HuH-7 (cell line): ENCODE measurements at places on chromosomes 13 and 19.
A peak's percentile ranks its signal among the peaks of the same experiment; 100 is the strongest.

DNA sequence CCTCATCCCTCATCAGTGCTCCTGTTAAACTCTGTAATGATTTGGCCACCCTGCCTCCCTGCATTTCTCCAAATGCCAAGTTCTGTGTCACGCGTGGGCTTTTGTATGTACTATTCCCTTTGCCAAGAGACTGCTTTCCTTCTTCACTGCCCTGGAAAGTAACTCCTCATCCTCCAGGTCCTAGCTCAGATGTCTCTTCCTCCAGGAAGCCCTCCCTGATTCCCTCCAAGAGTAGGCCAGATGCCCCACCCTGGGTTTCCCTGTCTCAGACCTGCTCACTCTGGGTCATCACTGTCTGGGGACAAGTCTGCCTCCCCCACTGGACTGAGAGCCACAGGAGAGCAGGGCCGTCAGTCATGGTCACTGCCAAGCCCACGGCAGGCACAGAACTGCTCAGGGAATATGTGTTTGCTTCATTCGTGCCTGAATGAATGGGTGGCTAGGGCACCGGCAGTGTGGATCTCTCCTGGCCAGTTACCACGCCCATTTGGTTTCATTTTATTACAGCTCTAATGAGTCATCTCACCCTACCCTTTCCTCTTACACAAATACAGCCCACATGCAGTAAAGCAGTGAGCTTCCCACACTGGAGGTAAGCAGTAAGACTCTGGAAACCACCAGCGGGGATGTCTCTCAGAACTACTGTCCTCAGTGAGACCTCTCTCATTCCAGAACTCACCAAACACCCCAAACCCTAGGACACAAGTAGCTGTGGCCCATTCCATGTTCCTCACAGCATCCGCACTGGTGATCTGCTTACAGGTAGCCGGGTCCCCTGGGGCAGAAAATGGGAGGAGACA, 12.1 kb upstream of the GPR4 start:
- peak; percentile 80 for DNase-seq

DNA sequence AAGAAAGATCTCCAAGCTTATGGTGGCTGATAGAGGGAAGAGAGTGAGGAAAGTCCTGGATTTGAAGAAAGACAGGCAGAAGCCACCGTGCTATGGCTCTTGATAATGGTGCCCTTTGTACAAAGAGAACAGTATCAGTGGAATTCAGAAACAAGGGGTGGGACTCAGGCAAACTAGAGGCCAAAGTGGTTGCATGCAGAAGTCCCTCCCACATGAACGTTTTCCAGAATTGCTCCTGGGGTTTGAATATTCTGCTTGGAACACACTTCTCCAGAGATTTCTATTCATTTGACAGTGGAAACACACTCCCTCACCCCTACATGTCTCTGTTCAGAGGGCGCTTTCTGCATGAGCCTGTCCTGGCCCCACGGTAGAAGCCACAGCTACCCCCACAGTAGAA, 10.1 kb upstream of the MBNL2 start:
- DNase-seq, result no peak

- no peak for DNase-seq
These were observed 147.4 kb downstream of the PDS5B start for GRCh38 chr13:32733690-32734089.

DNA sequence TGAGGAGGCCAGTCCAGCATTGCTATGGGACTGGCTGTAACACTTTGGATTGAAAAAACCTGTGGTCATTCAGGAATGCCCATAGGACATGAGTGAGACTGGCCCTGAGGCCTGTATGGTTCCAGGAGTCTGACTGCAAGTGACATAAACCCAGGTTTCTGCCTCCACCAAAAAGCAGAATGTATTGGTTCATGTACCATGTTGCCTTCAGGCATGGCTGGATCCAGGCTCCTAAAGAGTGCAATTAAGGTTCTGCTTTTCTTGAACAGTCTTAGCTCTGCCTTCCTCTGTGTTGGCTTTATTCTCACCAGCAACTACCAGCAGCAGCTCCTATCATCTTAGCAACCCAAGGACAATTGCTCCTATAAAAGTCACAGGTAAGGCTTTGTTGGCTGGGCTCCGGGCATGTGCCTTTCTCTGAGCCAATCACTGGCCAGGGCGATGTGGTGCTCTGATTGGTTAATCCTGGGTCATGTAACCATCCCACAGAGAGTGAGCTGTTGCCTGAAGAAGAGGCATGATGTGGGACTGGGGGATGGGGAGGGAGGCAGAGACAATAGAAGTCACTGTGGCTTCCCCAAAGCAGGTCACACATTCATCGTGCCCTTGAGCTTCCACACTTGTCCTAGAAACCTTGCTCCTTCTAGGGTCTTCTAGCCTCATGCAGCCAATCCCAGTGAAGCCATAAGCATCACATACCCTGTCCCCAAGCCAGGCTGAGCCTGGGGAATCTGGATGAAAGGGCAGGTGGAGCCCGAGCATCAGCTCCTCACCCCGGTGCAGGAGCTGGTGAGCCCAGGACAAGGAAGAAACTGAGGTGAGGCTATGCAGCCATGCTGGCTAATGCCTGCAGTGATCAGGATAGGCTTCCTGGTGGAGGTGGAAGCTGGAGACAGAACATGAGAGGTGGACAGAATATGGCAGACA, 123.9 kb downstream of the URI1 start:
- DNase-seq, result no peak

DNA sequence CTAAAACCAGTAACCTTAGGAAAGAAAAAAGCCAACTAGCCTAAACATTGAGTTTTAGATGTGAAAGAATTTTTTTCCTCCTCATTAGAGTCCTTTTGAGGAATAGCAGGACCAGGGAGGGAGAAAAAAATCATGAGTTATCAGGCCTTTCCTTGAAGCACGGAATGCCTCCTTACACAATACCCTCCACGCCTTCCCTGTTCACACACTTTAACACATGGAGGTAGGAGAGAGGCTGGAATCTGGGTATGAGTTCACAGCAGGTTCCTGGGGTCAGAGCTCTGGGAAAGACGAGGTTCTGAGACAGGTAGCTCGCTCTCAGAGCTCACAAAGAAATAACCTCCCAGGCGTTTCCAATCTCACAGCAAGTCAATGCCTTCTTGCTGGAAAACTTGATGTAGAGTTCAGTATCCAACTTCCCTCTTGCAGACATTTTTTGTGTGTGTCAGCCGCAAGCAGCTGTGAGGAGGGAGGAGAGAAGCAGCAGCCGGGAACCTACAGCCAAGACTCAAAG, 716 bp downstream of the ZNF573 start:
- DNase-seq, result peak; percentile 35

DNA sequence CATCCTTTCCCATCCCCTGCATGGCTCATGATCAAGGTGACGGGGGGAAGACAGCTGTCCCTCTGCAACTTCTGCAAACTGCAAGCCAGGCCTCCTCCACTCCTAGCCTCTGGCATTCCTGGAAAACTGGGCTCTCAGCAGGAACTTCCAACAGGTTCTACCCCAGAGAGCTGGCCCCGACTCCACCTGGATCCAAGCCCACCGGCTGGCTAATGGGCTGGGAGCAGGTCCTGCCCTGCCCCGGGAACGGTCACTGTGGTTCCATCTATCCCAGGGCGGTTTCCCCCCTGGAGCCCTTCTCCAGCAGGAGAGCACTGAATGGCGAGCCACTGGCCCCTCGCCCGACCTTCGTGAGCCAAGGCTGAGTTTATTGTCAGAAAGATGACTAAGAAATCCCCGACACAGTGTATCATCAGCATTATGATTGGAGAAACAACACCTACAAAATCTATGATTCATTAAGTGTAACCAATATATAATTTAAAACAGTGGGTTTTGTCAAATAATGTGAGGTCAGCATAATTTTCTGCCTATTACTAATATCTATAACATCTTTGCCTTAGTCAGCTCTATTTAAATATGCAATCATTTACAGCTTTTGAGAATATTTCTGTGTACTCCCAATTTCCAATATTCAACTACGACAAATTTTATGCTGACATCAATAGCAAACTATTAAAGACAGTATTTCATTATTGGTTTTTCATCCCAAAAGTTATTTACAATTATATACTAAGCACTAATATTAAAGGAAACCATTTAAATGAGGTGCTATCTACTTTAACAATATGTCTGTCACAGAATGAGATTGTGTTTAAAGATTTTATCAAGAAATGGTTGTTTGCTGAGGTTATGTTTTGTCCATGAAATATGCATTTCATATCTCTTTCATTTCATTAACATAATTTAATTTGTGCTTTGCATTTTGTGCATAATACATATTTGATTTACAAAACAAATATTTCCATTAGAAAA, 133.0 kb downstream of the URI1 start:
- DNase-seq, result no peak

DNA sequence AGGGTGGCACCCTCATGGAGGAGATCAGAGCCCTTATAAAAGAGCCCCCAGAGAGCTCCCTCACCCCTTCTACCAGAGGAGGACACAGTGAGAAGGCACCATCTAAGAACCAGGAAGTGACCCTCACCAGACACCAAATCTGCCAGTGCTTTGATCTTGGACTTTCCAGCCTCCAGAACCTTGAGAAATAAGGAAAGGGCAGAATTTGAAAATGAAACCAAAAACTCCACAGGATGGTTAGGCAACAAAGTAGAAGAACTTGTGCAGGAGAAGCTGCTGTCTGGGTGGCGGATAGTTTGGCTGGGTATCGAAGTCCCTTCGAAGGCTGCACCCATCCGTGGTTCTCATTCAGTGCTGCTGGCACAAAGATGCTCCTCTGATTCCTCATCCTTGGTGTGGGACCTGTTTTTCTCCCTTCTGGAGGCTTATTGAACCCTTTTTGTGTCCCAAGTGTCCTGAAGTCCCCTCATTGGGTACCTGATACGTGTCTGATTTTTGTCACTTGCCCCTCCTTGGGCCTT, 130.8 kb downstream of the KDM4B start:
- DNase-seq, result no peak

DNA sequence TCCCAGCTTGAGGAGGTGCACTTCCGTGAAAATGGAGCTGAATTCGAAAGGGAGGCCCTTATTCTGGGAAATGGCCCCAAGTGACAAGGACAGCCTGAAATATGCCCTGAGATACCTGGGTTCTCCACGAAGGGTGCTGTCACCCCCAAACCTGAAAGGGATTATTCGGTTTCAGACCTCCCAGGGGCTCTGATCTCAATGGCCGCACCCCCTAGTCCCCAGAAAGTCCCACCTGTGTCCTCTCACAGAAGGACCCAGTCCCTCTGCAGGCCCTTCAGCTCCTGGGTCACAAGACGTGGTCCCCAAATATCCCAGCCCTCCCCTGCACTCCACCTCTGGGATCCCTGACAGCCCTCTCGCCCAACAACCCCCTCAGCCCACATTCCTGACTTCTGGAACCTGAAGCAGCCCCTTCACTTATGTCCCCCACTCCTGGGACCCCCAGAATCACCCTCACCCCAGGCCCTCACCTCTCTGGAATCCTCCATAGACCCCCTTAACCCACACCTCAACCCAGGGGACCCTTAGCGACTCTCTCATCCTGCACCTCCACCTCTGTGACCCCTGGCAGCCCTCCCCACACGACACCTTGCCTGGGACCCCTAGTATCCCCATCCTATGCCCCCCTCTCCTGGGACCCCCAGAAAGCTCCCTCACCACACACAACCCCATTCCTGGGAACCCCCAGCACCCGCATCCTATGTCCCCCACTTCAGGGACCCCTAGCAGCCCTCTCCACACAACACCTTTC, 606 bp downstream of the SYNGR4 start:
- DNase-seq, result no peak

DNA sequence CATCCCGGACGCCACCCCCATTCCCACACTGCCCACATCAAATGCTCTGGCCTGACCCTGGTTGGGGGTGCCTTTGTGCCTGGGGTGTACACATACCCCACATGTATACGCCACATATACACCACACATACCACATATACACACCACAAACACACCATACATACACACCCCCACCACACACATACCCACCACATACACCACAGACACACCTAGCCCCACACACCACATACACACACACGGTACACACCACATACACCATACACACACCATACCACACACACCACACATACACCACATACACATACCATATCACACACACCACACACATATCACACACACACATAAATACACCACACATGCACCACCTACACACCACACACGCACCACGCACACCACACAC, 10.2 kb downstream of the ERFL start:
- DNase-seq, result no peak

- DNase-seq, result no peak
These were observed 63.3 kb downstream of the ZIC5 start for GRCh38 chr13:99908140-99908803.

DNA sequence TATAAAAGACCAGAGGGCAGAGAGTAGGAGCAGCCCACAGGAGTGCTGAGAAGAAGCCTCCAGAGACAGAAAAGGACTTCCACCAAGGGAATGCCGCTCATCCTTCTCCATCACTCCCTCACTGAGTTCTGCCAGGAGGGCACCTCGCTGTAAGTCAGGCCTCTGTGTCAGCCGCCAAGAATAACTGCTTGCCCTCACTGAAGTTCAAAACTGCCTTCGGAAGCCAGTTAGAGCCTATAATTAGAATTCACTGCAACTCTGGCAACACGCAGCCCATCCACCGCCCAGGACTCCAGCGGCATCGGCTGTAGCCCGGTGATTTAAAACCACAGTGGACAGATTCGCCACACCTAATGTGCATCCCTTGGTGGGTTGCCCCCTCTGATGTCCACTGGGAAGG, 281.8 kb upstream of the ZNF507 start:
- no peak for DNase-seq

DNA sequence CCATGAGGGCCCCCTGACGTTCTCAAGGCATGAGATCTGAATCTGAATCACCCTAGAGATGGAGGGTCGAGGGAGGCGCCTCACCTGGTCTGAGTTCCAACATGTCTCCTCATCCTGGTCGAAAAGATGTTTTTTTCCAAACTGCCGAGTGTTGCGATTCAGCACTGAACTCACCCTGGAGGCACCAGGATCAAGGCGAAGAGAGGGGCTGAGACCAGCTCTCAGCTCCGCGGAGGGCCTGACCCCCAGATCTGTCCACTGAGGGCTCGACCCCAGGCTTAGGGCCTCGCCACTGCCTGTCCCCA, 555 bp downstream of the NR2C2AP start:
- no peak for DNase-seq

DNA sequence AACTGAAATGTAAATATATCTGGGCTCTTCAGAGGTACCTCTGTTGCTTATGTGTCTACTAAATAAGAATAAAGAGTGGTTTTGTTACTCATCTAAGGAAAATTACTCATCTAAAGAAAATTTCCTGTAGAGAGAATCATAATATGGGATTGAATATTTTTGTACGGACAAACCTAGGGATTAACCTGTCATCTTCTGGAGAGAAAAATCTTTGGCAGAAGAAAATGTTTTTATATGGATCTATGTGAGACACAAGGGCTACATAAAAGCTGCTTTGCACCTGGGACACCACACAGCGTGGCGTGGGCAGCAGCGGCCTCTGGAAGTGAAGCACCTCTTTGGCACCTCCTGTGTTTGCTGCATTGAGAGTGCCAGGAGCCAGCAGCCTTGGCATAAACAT, 242.9 kb upstream of the DACH1 start:
- DNase-seq, result no peak

DNA sequence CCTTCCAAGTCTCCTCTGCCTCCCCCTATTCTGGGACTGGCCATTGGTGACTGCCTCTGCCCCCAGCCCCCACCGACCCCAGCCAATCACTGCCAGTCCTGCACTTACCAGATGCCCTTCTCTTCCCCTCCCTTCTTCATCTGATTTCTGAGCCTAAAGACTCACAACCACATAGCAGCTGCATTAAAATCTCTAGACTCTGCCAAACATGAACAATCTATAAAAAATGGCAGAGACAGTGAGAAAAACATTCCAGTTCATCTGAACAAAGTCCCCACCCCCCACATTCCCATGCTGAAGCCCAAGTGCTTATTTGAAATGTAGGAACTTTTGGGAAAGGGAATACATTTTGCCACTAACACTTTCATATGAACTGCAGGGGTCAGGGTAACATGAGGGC, 60.8 kb downstream of the KCTD12 start:
- DNase-seq, result no peak

GRCh38 chr13:79281339-79281747, 124.7 kb downstream of the RBM26 start:
- no peak for DNase-seq
